ENCODE measurements at places on chromosomes 2 and 18. TPM values are rescaled to one million over a fixed set of nuclear protein-coding genes. Genes with fewer than 3 reads are reported as not detected.

The LHCGR gene
- not detected for total RNA-seq

The GPBAR1 gene
- 1.4 TPM for total RNA-seq

The ABCG8 gene
- total RNA-seq: not detected

The ASTL gene
- not detected for total RNA-seq

The LIMS1 gene
- 18.8 TPM for total RNA-seq

The ONECUT2 gene
- total RNA-seq: 2.0 TPM

DNA sequence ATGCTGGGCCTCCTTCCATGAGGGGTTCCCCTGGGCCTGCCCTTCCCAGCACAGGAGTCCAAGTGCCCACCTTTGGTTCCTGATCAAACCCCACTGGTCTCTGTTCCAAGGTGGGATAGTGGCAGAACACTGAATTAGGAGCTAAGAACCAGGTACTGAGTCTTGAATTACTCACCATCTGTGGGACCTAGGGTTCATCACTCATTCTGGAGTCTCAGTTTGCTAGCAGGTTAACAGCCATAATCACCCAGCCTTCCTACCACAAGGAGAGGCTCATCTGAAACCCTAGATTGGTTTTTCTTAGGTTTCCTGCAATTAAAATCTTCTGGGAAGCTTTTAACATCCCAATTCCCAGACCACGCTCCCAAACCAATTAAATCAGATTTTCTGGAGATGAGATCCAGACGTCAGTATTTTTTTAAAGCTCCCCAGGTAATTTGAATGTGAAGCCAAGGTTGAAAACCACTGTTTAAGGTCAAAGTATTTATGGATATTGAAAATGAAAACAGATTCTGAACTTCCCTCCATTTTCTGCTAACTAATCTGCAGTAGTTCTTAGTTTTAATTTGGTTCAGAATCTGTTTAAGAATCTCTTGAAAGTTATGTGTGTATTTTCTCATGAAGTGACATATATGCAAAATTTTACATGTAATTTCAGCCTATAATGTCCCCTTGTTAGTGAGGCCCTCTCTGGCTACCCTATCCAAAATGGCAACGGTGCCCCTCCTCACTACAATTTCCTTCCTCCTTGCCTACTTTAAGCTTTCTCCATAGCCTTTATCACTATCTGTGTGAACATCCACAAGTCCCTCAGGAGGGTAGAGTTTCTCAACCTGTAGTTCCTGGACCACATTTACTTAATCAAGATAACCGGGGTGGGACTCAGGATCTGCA lies 166.5 kb upstream of the CXCR4 start:
- H3K27me3 ChIP-seq: no peaks in the 10 kb centered on the region
- H3K4me3 ChIP-seq: no peak overlapping the region
- H3K27ac ChIP-seq: no peak overlapping the region
- no peaks in the 10 kb centered on the region for H3K4me1 ChIP-seq

- no peaks in the 10 kb centered on the region for H3K27me3 ChIP-seq
- DNase-seq: peak; percentile 5
- H3K4me3 ChIP-seq: no peak overlapping the region
Observed at GRCh38 chr2:239318151-239318611, 82.6 kb downstream of the HDAC4 start.

GRCh38 chr2:23385351-23385747 lies 370 bp downstream of the KLHL29 start:
- no peak for DNase-seq
- peak overlapping the region; percentile 46 for H3K4me3 ChIP-seq
- H3K27me3 ChIP-seq: no peaks in the 10 kb centered on the region
- H3K4me1 ChIP-seq: peaks cover 1% of the 10 kb centered on the region
- no peak overlapping the region for H3K27ac ChIP-seq

- peak within 1 kb of the TSS; percentile 43 for H3K4me3 ChIP-seq
- no peaks in the 10 kb centered on the region for H3K27me3 ChIP-seq
- H3K4me1 ChIP-seq: peaks cover 26% of the 10 kb centered on the region
Observed at GRCh38 chr2:210224941-210225672, at the start of gene ACADL. ACADL (minus strand) TSS chr2:210225447; CDS start chr2:210225263, 184 bp downstream.

- no peaks in the 10 kb centered on the region for H3K4me1 ChIP-seq
- DNase-seq: no peak
- no peak within 1 kb of the TSS for H3K4me3 ChIP-seq
- no peaks in the 10 kb centered on the region for H3K27me3 ChIP-seq
- no peak within 1 kb of the TSS for H3K27ac ChIP-seq
Observed at GRCh38 chr2:202072737-202073401, at the start of gene KIAA2012. KIAA2012 (plus strand) TSS chr2:202073255; CDS start chr2:202073628, 373 bp downstream.

DNA sequence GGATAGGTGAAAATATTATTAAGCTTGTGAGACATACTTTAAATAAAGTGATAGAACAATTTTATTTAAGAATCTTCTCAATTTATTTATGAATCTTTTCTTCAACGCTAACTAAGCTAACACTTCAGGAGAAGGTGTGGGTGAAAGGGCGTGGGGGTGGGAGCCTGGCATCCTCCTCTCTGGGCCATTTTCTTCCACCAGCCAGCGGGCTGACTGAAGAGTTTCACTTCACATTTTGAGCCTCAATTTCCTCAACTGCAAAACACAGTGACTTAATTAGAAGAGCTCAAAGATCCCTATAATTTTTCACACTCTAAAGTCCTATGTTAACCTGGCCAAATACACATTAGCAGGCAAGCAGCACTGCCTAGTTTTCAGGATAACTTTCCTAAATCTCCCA lies 94.8 kb downstream of the FTCDNL1 start:
- no peaks in the 10 kb centered on the region for H3K36me3 ChIP-seq
- no peaks in the 10 kb centered on the region for H3K27me3 ChIP-seq
- no peak overlapping the region for H3K27ac ChIP-seq
- H3K4me1 ChIP-seq: no peaks in the 10 kb centered on the region
- no peak overlapping the region for H3K4me3 ChIP-seq
- no peak for DNase-seq

DNA sequence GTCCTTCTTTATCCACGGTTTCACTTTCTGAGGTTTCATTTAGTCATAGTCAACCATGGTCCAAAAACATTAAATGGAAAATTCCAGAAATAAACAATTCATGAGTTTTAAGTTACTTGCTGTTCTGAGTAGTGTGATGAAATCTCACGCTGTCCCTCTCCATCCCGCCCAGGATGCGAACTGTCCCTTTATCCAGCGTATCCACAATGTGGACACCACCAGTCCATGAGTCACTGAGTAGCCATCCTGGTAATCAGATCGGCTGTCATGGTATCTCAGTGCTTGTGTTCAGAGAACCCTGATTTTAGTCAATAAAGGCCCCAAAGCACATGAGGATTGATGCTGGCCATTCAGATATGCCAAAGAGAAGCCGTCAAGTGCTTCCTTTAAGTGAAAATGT lies 3.7 kb downstream of the SP140L start:
- H3K27ac ChIP-seq: no peak overlapping the region
- H3K4me1 ChIP-seq: no peaks in the 10 kb centered on the region
- H3K4me3 ChIP-seq: no peak overlapping the region
- H3K36me3 ChIP-seq: no peaks in the 10 kb centered on the region

- H3K36me3 ChIP-seq: no peaks in the 10 kb centered on the region
- no peak overlapping the region for H3K4me3 ChIP-seq
- no peak overlapping the region for H3K27ac ChIP-seq
- H3K27me3 ChIP-seq: no peaks in the 10 kb centered on the region
Observed at GRCh38 chr2:201984333-201984732, 49.3 kb upstream of the FZD7 start.

DNA sequence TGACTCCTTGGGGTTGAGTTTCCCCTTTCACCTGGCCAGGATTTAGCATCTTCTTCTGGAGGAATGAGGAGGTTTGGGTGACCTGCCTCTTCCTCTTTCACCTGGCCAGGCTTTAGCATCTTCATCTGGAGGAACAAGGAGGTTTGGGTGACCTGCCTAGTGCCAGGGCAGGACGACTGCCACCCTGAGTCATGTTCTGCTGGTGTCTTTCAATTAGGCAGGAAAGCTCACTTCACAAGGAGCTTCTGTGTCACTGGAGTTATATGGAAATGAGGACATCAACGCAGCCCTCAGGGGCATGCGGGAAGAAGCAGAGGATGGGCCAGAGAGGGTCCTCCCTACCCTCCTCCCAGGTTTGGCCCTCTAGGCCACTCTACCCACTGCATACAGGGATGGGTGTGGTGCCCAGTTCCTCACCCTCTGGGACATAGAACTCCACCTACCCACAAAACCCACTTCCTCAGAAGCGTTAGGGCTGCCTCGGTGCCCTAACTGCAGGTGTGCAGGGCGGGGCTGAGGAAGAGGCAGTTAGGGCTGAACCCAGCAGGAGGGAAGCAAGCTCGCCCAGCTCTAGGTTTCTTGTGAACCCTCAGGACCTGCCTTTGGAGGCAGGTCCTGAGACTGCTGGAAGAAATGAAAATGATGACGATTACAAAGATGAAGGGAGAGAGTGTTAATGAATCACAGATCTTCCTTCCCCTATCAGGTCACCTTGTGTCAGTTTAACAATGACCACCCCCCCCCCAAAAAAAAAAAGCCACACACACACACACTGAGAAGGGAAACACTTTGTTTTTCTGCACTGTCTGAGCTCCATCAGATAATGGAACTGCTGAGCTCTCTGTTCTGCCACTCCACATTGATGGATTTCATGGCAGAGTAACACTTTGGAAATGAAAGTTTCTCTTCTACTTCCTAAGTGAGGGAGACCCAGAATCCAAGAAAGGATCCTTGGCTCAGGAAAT lies 71.0 kb downstream of the ARL4C start:
- no peak for DNase-seq
- no peak overlapping the region for H3K4me3 ChIP-seq
- H3K36me3 ChIP-seq: no peaks in the 10 kb centered on the region
- no peaks in the 10 kb centered on the region for H3K27me3 ChIP-seq
- H3K4me1 ChIP-seq: no peaks in the 10 kb centered on the region
- no peak overlapping the region for H3K27ac ChIP-seq

GRCh38 chr18:59659508-59660170 lies 37.6 kb downstream of the CCBE1 start:
- no peak overlapping the region for H3K27ac ChIP-seq
- DNase-seq: no peak
- H3K36me3 ChIP-seq: no peaks in the 10 kb centered on the region
- H3K4me1 ChIP-seq: no peaks in the 10 kb centered on the region
